Stimulated activated CD8-positive, alpha-beta memory T cell treated with anti-CD3 and anti-CD28 coated beads, Interleukin-2, amount 100 ng/mL, for 1 hour (primary cell): ENCODE measurements at places on chromosomes 12 and 14.
A peak's percentile ranks its signal among the peaks of the same experiment; 100 is the strongest.

DNA sequence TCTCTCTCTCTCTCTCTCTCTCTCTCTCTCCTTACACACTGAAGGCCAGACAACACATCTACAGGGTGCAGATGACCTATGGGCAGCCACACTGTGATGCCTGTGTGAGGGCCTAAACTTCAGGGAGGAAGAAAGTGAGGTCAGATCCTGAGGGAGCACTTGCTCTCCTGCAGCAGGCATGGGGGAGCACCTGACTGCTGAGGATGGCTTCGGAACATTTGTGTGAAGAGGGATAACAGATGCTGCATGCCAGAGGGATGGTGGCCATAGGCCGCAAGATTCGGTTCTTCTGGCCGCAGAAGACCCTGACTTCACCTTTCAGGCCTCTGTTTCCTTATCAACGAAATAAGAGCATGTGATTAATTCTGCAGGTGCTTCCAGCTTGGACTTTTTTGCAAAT lies 11.7 kb upstream of the SERPINA11 start:
- DNase-seq: no peak

DNA sequence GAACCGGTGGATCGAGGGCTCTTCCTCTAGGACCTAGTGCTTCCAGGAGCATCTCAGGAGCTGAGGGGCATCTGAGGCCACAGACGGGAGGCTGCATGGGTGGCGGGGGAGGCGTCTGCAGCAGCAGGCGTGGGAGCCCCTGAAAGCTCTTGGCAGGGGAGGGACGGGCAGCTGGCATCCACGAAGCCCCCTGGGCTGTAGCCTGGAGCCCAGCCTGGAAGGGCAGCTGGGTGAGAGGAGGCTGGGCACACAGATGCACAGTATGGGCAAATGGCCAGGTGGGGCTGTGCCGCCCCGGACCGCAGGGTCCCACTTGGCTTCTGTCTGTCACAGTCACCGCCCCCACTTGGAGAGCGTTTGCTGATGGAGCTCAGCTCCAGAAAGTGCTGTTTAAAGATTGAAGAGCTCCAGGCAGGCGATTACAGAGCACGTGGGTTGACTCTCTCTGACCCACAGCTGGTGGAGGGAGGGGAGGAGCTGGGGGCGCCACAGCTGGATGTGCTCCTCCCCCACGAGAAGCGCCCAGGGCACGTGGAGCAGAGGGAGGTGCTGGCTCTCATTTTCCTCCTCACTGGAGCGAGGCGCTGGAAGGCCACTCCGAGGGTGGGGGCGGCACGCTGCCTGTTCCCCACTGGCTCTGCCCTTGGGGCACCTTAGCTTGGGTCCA lies 155.0 kb upstream of the C14orf180 start:
- no peak for DNase-seq

DNA sequence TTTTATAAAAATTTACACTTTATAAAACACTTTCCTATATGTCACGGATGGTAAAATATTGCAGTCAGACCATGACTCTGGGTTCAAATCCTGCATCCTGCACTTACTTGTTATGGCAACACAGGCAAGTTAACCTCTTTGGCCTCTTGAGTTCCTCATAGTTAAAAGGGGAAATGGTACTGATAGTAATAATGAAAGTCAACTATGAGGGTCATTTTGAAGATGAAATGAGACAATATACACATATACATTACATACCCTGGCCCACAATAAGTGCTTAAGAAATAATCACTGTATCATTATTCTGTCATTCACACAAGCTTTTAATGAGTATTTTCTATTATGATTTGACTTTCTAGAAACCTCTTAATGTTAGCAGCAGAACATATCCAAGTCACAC lies 64.4 kb downstream of the C12orf42 start:
- DNase-seq: no peak

- no peak for DNase-seq
Observed at GRCh38 chr14:49857427-49858003, 4.9 kb upstream of the NEMF start.

DNA sequence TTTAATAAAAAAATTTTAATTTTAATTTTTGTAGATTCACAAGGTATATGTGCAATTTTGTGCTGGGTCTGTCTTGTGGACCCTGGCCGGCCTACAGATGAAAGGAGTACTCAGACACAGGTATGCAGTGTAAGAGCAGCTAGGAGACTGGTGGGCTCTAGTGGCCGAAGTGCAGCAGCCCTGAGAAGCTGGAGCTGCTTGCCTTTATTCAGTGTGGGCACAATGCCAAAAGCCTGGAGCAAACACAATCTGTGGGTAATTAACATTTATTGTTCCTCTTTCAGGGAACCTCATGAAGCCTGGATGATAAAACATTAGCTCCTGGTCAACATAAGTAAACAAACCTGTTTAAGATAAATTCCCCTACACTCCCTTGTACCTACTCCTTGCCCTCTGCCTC lies 135.7 kb upstream of the SEL1L start:
- DNase-seq: no peak

DNA sequence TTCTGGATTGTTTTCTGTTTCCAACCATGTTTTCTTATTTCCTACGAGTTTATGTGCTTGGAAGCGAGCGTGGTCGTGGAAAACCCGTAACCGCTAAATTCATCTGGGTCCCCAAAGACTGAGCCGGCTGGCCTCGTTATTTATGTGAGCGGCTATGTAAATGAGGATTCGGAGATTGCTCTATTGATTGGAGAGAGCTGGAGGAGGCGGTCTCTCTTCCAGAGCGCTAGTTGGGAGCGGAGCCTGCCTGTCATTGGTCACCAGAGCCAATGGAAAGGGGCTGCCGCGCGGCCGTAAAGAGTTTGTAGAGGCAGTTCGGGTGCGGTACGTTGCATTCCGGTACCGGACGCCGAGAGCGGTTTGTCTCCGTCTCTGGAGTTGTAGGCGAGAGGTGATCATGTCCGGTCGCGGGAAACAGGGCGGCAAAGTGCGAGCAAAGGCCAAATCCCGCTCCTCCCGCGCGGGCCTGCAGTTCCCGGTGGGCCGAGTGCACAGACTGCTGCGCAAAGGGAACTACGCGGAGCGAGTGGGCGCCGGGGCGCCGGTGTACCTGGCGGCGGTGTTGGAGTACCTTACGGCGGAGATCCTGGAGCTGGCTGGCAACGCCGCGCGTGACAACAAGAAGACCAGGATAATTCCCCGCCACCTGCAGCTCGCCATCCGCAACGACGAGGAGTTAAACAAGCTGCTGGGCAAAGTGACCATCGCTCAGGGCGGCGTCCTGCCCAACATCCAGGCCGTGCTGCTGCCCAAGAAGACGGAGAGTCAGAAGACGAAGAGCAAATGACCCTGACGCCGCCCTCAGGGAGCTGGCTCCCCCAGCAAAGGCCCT lies 29.0 kb downstream of the WBP11 start:
- peak; percentile 65 for DNase-seq

DNA sequence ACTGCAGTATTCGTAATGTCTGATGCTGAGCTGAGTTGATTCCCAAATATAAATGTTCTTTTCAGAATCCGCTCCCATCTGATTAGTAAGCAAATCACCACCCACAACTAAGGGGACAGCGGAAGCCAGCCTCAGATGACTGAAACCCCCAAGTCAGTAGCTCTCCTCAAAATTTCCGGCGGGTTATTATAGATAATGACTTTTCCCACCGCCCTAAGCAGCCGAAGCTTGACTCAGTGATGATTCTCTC lies 469 bp upstream of the LRFN5 start:
- DNase-seq: no peak

- no peak for DNase-seq
Observed at GRCh38 chr12:95319694-95320331, 102.2 kb downstream of the VEZT start.

DNA sequence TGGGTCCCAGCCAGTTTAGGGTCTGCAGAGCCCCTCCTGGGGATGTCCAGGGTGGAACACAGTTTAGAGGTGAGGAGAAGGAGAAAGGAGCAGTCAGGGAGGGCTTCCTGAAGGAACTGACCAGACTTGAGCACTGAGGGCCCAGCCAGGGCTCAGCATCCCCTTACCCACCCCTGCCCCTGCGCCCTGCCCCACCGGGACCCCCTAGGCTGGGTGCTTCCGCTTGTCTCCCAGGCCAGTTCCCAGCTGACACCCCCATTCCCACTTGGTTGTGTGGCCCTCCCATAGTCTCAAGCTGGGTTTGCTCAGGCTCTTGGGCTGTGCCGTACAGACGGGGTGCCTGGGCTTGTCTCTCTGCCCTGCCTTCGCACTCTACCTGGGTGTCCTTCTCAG lies 26.3 kb upstream of the KIF26A start:
- DNase-seq: no peak

DNA sequence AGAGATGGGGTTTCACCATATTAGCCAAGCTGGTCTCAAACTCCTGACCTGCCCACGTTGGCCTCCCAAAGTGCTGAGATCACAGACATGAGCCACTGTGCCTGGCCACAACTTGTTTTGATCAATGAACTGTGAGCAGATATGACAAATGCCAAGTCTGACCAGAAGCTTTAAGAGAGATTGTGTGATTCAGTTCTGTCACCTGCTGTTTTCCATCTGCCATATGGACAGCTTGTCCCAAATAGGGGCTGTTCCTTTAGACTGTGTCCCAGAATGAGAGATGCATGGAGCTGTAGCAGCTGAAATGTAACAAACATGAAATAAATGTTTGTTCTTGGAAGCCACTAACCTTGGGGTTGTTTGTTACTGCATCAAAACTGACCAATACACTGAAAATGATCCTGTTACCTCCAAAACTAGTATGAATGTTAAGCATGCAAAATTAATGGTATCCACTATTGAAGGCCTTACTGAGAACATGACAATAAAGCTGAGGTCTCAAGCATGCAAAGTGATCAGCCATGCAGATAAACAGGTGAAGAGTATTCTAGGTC lies 65.9 kb upstream of the MED13L start:
- no peak for DNase-seq

GRCh38 chr12:30826276-30826675 lies 71.5 kb upstream of the CAPRIN2 start:
- no peak for DNase-seq

GRCh38 chr12:103824290-103824689 lies 16.7 kb downstream of the NT5DC3 start:
- no peak for DNase-seq

- no peak for DNase-seq
Observed at GRCh38 chr12:72622556-72622955, 350.4 kb downstream of the TRHDE start.

DNA sequence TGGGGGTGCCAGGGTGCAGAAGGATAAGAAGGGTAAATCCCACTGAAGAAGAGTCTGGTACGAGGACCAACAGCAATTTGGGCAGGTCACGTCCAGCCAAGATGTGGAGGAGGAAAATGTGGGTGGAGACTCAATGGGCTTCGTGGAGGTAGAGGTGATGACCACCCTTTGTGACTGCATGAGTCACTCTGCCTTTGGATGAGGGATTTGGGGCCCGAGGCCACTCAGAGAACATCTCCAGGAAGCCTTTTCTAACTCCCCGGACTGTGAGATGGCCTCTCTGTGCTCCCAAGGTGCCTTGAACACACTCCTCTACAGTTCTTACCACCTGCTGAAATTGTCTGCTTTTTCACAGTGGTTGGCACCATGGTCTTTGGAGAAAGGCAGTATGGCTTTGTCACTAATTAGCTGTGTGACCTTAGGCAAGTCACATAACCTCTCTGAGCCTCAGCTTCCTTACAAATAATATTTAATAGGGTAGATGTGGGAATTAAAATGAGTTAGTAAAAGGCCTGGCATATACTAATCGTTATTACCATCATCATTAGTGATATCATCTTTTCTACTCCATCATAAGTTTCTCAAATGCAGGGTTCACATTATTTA lies 67.0 kb upstream of the ARHGAP5 start:
- DNase-seq: no peak

DNA sequence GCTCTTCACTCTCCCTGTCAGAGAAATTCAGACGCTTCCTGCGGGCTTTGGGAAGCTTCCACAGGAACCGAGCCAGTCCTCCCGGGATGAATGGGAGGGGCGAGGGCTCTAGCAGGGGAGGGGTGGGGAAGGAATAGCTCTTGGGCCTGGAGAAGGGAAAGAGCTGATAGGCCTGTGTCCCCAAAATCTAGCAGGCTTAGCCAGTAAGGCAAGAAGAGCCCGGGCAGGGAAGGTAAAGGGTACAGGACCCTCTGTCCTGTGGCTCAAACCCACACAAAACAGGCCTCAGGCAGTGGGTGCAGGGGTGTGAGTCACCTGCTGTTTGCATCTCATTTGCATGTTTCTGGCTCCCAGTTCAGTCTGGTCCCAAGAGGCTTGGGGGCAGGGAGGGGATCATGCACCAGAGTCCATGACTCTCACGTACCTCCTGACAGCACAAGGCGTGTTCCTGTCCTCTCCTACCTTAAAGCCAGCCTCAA lies 8.7 kb upstream of the SMUG1 start:
- no peak for DNase-seq

DNA sequence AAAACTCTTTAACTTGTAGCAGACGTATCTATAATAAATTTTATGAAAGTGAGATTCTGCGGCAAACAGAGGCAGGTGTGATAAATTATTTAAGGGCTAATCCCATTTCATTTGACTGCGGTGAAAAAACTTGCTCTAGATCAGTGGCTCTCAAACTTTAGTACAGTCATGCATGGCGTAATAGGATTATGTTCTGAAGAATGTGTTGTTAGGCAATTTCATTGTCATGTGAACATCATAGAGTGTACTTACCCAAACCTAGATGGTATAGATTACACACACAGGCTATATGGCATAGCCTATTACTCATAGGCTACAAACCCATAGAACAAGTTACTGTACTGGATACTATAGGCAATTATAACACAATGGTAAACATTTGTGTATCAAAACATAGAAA lies 83.7 kb downstream of the HEATR5A start:
- no peak for DNase-seq

DNA sequence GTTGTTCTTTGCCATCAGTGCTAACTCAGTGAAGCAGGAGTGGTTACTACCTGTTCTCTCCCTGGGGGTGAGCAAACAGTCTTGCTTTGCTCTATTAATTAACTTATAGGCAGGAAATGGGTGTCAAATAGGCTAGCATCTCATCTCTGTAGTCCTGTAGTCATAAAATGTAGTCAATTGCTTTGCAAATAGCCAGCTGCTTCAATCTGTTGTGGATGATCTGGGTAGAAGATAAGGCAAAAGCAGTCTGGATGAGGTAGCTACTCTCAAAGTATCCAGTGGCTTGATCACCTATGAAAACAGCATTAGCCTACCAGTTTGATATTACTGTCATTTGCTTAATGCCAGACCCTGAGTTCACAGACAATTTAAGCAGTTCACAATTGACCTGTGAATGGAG lies 369.0 kb upstream of the TMTC1 start:
- no peak for DNase-seq

DNA sequence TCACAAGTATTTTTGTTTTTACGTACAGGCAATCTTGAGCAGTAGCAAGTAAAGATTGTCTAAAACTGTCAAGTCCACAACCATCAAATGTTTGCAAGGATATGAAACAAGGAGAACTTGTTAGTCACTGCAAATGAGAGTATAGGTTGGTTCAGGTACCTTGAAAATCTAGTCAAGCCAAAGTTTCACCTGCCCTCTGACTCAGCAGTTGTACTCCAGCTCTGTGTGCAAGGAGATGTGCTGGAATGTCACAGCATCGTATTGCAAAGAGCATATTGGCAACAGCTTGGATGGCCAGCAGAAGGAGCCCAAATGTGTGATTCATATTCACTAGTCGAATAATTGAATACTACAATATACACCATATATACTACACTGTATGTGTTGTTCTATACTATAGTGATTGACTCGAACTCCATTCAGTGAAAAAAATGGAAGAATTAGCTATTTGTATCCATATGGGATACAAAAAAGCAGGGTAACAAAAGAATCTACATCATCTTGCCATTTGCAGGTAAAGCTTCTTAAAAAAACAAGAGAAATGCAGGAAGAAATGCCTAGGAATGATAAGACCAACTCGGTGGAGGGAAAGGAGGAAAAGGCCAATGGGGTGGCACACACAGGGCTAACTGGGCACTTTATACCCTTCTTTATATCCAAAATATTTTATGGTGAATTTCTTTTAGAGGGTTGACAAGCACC lies 44.0 kb downstream of the EID3 start:
- DNase-seq: no peak
